ENCODE measurements at places on chromosomes 2 and 18. TPM values are rescaled to one million over a fixed set of nuclear protein-coding genes. Genes with fewer than 3 reads are reported as not detected.

The UPP2 gene
- not detected for total RNA-seq

The SERPINB7 gene
- not detected for total RNA-seq

The CEP192 gene
- 55.1 TPM for total RNA-seq

The TRAF3IP1 gene
- total RNA-seq = 9.2 TPM

The DNAJC5G gene
- total RNA-seq = not detected

The AQP12A gene
- not detected for total RNA-seq

The DTNB gene
- total RNA-seq = 31.0 TPM

The PMAIP1 gene
- total RNA-seq = 19.1 TPM

The KIDINS220 gene
- 36.3 TPM for total RNA-seq

The RRM2 gene
- total RNA-seq = 540 TPM

The RESP18 gene
- not detected for total RNA-seq

The ATP9B gene
- 30.5 TPM for total RNA-seq

The CDK5R2 gene
- total RNA-seq = not detected

The RNF125 gene
- total RNA-seq = 36.0 TPM

The C2orf80 gene
- not detected for total RNA-seq

GRCh38 chr18:61333746-61334490, 688 bp downstream of the CDH20 start:
- DNase-seq = no peak

- no peak for DNase-seq
These were observed 111.3 kb upstream of the RAB6C start for GRCh38 chr2:129868151-129868550.

DNA sequence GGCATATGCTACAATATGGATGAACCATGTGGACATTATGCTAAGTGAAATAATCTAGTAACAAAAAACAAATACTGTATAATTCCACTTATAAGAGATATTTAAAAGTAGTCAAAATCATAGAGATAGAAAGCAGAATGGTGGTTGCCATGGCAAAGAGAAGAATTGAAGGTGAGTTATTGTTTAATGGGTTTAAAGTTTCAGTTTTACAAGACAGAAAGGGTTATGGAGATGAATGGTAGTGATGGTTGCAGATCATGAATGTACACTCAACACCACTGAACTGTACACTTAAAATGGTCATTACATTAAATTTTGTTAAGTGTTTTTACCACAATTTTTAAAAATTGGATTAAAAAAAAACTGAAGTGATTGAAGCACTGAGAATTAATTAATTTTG, 298.2 kb upstream of the ZC3H15 start:
- no peak for DNase-seq

GRCh38 chr2:223047260-223047761, 4.7 kb upstream of the KCNE4 start:
- DNase-seq = no peak

DNA sequence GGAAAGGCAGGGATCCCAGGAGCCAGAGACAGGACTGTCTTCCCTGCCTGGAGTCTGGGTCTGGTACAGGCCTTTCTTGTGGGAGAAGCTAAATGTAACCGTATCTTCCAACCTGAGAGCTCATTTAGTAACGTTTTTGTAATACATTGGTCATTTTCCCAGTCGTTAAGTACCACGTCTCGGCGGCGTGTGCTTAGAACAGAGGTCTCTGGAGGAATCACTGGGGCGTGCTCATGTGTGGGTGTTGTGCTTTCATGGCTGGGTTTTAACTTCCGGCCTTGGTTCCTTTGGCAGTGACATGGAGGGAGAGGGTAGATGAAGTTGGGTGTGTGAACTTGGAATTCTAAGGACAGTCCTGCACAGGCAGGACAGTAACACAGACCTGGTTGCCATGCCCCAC, 79.7 kb downstream of the NCK2 start:
- no peak for DNase-seq

- DNase-seq = no peak
These were observed 172.2 kb downstream of the LDLRAD4 start for GRCh38 chr18:13390711-13391110.

DNA sequence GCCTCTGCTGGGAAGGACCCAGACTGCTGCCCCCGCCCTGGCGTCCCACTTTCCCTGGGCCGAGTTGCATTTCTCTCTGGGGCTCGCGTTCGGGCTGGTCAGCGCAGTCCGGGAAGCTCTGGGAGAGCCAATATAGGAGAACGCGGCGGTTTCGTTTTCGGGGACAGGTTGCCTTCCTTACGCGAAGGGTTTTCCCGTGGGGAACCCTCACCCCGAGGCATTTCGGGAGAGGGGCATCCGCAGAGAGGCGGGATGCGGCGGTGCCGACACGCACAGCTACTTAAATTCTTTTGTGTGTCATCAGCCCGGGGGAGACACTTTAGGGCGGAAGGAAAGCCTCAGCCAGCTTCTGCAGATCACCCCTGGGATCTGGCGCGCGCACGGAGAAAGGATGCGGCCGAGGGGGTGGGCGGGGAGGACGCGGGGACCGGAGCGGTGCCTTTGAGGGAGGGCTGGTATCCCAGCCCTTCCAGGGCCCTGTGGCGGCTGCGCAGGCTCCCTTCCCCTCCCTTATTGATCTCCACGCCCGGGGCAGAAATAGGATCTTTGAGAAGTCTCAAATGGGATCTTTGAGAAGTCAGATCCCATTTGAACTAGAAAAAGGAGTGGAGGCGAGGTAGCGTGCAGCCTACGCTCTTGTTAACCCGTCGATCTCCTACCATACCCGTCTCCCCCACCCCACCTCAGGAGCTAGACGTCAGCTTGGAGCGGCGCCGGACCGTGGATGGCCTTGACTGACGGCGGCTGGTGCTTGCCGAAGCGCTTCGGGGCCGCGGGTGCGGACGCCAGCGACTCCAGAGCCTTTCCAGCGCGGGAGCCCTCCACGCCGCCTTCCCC, 1.2 kb downstream of the GATA6 start:
- no peak for DNase-seq

DNA sequence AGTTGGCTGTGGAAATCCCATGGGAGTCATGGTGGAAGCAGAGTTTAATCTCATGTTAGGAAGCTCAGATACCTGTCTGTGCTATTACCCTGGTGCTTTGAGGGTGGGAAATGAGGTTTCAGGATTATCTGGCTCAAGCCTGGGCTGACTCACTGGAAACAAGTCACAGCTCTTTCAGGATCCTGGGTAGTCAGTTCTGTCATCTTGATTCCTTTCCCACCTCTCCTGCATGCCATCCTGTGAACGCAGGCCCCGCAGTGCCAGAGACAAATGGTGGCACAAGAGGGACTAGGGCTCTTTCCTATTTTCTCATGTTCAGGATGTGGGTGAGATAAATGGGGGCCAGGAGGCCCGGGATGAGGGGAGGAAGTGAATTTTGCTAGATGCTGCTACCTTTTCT, 3.7 kb upstream of the FAM136A start:
- DNase-seq = no peak

DNA sequence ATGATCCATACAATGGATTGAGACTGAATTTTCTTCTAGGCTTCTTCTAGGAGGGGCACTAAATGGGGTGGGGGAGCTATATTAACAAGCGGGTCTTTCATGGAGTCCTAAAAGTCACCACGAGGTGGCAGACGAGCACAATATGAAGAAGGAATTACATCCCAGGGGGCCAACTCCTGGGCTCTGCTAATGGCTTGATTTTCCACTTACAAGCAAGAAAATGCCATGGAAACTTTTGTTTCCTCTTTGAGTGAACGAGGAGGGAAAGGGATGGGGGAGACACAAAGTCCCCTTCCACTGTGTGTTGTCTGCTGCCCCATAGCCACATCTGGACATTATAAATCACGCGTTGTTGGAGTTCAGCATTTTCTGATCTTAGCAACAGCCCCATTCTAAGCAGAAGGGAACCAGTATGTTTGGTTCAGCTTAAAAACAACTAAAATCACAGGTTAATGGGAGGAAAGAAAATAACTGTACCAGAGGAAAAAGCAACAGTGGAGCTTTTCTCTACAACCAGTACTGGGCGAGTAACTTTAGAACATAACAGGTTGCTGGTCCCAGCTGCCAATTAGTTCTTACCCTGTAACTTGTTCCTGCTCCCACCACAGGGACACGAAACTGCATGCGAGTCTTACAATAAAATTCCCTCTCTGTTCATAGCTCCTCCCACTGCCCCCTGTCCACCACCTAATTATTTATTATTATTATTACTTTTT, 285.0 kb upstream of the PARD3B start:
- peak; percentile 48 for DNase-seq

GRCh38 chr2:39642051-39642718, 23.5 kb upstream of the TMEM178A start:
- DNase-seq = no peak

GRCh38 chr2:43168016-43168369, 58.4 kb downstream of the ZFP36L2 start:
- no peak for DNase-seq

- DNase-seq = no peak
These were observed 112.8 kb downstream of the CDC42EP3 start for GRCh38 chr2:37558623-37559022.

DNA sequence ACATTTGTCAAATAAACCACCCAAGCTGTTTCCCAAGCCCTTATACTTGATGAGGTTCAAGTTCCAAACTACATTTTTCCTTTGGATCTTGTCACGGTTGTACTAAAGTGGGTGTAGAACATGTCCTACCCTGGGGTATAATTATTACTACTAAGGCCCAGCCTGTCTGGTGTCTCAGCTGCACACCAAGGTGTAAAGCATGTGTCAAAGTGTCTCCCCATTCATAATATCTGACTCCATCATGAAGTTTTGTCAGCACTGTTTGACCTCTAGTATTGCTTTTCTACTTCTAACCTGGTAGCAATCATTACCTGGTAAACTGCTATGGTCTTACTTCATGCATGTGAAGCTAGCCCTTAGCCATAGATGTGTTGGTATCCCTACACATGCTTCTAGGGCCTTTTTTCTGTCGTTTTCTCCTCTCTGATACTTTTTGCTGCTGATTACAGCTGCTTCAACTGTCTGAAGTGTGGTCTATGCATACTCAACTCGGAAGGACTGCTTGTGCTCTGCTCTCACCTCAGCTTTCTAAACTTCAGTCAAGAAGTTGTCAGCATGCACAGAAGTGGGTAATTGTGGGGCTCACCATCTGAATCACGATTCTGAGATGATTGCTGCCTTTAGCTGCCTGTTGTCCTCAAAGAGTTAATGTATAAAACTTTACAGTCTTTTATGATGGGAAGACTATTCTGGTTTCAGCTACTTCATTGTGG, 445.7 kb upstream of the TRIB2 start:
- DNase-seq = no peak

- DNase-seq = no peak
These were observed 64.3 kb downstream of the FSIP2 start for GRCh38 chr2:185802926-185803325.

DNA sequence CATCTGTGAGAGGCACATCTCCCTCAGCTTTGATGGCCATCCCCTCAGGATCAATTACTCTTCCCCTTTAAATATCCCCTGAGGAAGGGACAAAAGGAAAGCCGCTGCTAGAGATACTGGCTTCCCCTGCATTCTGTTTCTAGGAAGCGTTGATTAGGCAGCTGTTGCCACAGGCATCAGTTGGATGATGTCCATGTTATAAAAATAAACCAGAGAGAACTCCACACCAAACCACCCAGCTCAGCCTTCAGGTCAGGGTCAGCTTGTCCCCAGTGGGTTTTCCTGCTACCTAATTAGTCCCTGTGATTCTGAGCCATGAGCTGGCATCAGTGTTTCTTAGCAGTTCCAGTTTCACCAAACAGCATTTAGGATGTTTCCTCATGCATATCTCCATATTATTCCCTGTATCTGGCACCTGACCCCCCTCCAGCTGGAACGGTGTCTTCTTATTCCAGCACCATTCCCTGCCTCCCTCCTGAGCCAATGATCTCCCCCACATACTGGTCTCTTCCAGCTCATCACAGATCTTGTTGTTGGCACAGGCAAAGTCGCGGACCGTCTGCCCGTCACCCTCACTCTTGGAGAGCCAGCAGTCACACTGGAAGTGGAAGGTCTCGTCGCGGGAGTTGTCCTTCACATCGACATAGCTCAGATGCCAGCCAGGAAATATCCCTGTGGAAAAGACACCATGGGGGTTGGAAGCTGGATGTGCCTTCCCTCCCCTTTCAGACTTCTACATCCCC, 168.4 kb downstream of the LOXHD1 start:
- no peak for DNase-seq

DNA sequence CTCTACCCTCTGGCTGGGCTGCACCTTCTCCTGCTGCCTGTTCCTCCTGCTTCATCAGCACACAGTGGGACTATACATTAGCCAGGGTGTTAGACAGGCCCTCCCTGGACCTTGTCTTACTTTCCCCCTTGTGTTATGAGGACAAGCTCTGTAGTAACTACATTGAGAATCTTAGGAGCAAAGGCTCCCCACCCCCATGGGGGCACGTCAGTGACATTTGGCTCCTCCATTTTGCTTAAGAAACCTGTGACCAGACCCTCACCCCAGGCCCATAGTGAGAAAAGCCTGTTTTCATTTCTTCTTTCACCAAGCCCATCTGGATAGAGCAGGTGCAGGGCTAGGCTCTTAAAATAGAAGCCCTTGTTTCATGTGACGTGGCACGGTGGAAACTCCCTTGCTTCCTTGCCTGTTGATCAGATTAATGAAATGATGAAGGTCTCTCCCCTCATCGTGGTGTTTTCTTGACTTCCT, 146.7 kb downstream of the RPIA start:
- DNase-seq = no peak

DNA sequence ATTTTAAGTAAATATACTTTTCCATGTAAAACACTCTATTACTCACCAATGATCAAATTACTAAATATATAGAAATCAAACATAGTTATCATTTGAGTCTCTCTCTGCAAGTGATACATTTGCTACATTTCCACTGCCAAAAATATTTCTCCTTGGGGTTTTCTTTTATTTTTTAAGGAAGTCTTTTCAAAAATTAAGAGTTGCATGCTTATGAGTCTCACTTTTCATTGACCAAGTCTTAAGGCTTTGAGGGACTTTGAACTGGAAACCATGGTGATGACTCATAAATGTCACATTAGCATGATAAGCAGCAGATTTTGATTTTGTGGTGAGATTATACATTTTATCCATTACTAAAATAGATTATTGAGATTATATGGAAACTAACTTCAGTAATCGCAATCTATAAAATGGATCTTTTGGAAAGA, 152.9 kb downstream of the FAM124B start:
- no peak for DNase-seq

DNA sequence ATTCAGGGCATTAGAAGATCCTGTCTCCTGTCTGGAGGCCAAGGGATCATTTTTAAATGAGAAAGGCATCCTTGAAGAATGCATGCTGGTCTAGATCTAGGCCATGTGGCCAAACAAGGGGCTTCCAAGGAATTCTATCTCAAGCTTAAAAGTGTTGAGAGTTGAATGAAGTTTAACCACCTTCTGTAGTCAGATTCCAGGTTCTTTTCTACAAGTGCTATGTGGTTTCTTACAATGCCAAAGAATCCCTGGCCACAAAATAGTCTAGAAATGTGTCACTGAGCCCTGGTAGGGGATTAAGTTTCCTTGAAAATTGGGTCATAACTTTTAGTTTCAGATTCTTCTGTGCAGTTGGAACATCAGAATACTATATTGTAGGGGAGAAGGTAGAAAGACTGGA, 640.7 kb upstream of the ACVR2A start:
- no peak for DNase-seq

GRCh38 chr2:47230418-47230817, 75.3 kb upstream of the STPG4 start:
- DNase-seq = no peak
